Myocyte (in vitro differentiated cells): ENCODE measurements at places on chromosomes 5 and 9. TPM values are rescaled to one million over a fixed set of nuclear protein-coding genes. Genes with fewer than 3 reads are reported as not detected.

DNA sequence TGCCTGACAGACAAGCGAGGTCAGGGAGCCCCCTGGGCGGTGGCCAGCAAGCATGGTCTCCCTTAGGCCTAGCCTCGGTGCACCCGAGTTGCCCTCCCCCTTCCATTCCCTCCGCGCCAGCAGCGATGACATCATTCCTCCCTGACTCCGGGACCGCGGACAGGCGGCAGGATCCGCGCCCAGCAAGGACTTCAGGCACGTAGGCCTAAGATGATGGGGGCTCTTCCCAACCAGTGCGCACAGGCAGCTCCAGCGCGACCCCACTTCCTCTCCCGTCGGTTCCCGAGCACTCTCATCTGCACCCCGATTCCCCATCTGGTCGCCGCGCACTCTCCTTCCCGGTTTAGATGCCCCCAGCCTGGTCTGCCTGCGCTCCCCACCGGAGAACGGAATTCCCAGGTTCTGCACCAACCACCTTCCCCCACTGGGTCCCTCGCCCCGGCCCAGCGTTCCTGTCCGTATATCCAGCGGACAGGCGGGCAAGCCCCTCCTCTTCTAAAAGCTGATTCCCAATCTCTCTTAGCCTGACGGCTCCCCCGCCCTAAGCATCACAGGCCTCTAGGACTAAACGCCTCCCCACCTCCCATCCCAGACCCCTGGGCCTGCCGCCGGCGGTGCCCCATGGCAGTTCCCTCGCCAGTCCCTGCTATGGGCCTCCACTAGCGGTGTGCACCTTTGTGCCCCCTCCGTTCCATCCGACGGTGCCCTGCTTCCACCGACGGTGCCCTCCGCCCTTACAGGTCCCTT is 931 bp downstream of the FAM219A start:
- DNase-seq: peak; percentile 80

GRCh38 chr9:63859475-63860215 is 1425.4 kb downstream of the FOXD4L5 start:
- peak; percentile 67 for DNase-seq

DNA sequence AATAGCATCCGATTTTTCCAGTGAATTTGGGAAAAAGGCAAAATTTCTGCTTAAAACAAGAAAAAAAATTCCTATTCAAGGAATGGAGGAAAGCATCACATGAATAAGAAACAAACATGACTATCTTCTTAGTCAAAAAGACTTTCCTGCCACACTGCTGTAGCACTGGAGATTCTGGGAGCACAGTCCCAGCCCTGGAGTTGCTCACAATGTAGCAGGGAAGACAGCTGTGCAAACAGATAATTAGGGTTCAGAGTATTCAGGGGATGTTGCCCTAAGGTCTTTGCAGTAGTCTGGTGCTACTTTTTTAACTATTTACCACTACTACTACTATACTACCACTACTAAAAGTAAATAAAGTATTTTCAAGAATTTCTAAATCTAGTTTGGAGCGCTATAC is 86.5 kb downstream of the BNC2 start:
- peak; percentile 36 for DNase-seq

DNA sequence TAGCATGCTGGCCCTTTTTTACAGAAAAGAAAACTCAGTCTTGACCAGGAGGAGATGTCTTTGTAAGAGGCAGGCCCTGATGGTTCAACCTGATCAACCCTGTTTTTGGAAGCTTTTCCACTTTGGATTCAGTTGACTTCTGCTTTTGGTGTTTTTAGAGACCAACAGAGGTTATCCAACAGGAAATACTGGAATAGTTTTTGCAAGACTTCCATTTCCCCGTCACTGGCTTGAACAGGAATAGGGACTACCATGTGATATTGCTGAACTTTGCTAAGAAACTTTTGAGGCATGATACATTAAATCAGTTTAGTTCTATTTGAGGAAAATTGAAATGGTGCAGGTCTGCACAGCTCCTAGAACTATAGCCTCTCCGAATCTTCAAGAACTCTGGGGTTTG is 17.1 kb upstream of the DAB2 start:
- no peak for DNase-seq

Gene SPOCK1
- 9.5 and 9.7 TPM in 2 replicates for total RNA-seq

DNA sequence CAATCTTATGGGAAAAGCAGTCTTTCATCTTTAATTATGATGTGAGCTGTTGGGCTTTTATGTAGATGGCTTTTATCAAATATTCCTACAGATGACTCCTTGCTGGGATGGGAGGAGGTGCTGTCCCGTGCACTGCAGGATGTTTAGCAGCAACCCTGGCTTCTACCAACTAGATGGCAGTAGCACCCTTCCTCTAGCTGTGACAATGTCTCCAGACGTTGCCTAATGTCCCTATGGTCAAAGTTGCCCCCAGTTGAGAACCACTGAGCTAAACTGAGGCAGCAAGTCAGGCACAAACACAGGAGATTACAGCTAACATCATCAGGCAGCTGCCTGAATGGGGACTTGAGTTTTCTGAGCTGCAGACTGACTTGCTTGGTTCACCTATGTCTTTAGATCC is 401.9 kb upstream of the PDE4D start:
- peak; percentile 29 for DNase-seq

Gene SCGB3A2
- total RNA-seq: not detected in 2 replicates

- DNase-seq: no peak
These were observed 79.0 kb downstream of the MACROH2A1 start for GRCh38 chr5:135319928-135320606.

DNA sequence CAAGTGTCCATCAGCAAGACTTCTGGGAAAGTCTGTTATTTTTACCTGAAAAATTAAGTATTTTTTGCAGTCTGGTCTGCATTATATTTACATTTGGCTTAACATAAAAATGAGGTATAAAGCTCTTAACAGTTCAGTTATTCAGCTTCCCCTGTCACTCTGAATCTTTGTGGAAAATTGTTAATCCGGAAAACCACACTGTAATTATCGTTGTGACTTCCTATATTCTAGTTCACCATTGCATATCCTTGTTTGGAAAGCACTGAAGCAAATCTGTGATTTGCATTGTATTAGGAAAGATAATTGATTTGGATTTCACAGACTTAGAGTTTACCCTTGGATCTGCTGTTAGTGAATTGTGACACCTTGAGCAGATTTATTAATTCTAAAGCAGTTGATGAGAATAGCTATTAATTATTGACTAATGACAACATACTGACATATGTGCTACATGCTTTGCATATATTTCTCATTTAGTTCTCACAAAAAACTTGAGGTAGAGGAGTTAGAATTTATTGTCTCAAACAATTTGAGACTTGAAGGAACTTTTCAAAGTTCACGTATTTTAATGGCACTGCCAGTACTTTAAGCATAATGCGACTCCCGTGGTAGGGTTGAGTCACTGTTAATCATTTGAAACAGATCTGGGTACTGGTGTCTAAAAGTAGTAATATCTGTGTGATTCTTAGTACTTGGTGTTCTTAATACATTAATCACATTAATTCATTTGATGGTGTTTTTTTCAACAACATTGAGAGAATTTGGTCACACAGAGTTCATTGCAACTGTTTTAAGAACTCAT is 71.8 kb upstream of the LRRC70 start:
- DNase-seq: peak; percentile 5

GRCh38 chr5:151953833-151954232 is 29.2 kb upstream of the GLRA1 start:
- no peak for DNase-seq
